ENCODE measurements at places on chromosomes 1 and 21.
A peak's percentile ranks its signal among the peaks of the same experiment; 100 is the strongest.

- no peak for DNase-seq
Observed at GRCh38 chr1:217388522-217389065, 242.3 kb downstream of the GPATCH2 start.

DNA sequence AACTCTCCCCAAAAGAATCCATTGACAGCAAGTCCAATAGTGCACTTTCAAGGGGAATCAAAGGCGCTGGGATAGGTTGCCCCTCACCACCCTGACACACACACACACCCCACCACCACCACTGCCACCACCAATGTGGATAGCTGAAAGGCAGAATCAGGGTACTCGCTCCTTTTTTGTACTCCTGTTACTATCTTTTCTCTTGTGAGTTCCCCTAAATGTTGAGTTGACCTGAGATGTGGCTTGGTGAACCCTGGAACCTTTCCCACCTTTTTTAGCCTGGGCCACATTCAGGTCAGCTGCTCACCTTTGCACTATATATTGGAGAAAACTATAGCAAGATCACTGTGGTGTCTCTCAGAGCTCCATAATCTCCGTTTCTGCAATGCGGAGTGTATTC is 3.9 kb downstream of the S100A8 start:
- DNase-seq: no peak

- DNase-seq: no peak
Observed at GRCh38 chr1:18794051-18794450, 65.4 kb downstream of the TAS1R2 start.

GRCh38 chr1:195899762-195900352 is 708.4 kb downstream of the KCNT2 start:
- no peak for DNase-seq

GRCh38 chr1:247500865-247501264 is 35.4 kb downstream of the OR2C3 start:
- DNase-seq: peak; percentile 62

- no peak for DNase-seq
Observed at GRCh38 chr1:25685211-25685750, 68.7 kb downstream of the MAN1C1 start.

DNA sequence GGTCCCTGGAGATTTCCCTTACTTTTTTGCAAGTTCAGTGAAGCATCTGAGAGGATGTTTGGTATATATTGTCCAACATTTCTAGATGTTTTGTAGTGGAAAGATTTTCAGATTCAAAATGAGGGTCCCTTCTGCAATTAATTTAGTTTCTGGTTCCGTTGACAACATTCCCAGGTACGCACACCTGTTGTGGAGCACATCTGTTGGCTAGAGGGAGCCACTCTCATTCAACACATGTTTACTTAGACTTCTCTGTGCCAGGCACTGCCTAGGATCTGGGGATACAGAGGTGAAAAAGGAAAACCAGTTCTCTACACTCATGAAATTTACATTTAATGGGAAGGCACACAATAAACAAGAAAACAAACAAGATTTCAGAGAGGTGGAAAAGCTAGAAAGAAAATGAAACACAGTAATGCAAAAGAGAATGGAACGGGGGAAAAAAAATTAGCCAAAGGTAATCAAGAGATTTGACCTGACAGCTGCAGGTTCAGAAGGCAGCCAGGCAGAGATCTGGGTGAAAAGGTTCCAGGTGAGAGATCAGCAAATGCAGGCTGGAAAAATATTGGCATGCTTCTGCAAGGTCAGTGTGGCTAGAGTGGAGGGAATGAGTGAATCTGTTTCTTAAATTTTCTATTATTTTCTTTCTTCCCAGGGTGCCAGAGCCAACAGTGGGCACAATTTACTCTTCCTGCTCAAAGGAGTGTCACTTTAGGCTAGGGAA is 48.4 kb upstream of the KAZN start:
- DNase-seq: no peak

DNA sequence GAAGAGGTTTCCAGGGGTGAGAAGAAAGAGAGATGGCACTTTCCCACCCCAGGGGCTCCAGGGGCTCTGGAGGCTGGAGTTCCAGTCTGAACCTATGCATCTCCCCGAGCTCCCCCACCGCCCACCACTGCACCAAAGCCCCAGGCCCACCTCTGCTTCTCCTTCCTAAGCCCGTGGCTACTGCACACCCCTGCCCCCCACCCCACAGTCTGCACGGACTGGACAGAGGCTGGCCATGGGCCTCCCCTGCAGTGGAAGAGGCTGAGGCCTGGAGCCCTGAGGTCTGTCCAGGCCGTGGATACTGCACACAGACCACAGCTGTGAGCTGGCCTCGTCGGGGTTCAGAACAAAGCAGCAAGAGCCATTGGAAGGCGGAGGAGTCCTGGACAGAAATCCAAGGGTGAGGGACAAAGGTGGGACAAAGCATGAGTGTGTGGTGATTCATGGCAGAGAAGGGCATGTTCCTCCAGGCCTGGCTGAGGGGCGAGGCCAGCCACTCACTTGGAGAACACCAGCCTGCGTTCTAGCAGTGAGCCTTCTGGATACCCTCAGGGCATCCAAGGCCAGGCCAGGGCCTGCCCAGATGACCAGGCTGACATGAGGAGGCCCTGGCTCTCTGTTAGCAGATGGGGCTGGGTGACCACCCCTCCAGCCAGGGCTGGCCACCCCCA is 244.8 kb upstream of the VAMP3 start:
- no peak for DNase-seq

- no peak for DNase-seq
Observed at GRCh38 chr1:189970331-189971230, 507.1 kb downstream of the BRINP3 start.

DNA sequence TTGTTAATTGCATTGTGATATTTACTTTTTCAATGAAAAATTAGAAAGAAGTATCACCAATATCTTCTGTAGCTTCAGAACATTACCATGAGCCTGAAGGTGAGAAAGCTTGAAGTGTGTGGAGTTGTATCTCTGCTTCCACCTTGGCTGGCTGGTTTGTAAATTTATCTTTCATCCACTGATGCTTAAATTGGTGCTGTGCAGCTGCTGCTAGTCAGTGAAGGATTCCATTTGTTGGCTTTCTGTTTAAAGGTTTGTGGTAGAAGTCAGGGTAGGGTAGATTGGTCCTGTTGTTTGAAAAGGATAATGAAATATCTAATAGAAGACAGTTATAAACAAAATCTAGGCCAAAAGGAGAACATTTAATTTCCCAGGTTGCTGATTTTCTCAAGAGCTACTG is 105.7 kb downstream of the C1orf21 start:
- DNase-seq: no peak

GRCh38 chr1:154574716-154575115 is 7.1 kb downstream of the CHRNB2 start:
- DNase-seq: no peak

DNA sequence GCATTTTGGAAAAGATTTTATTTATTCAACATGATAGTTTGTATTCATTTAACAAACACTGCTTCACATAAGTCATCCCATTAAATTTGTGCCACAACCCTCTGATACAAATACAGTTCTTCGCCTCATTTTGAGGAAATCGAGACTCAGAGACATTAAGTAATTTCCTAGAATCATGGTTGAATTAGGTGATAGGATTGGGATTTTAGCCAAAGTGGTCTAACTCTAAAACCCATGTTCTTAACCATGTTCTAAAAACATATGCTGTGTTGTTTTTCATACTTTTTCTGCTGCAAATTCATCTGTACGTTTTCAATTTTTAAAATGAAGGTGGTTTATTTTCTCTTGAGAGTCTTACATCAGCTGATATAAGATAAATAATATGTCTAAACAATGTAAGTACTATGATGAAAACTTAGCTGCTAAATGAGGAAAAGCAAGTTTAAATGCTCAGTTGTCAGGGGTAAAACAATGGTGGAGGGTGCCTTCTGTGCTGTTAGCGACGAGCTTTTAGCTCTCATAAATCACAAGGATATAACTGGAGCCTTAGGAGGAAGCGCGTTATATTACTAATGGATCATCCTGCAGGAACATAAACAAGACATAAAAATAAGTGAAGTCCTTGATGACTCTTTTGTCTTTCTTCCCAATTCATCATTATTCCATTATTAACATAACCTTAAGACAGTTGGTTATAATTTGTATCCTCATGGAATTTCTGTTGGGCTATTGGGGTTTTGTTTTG is 97.7 kb downstream of the CACHD1 start:
- no peak for DNase-seq

DNA sequence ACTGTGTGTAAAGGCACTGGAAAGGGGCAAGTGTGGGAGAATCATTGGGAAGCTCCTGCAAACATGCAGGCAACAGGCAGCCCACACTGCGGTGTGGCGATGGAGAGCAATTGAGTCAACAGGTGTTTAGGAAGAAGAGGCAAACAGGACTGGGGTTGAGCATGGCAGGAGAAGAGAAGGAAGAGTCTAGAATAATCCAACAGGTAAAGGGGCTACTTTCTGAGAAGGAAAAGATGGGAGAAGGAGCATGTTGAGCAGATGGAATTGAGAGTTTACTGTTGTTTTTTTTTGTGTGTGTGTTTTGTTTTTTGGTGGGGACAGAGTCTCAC is 4.2 kb downstream of the DOP1B start:
- DNase-seq: no peak

- no peak for DNase-seq
Observed at GRCh38 chr1:203479646-203480045, 4.0 kb downstream of the PRELP start.

GRCh38 chr1:80673935-80674597 is 1126.7 kb upstream of the ADGRL2 start:
- no peak for DNase-seq

DNA sequence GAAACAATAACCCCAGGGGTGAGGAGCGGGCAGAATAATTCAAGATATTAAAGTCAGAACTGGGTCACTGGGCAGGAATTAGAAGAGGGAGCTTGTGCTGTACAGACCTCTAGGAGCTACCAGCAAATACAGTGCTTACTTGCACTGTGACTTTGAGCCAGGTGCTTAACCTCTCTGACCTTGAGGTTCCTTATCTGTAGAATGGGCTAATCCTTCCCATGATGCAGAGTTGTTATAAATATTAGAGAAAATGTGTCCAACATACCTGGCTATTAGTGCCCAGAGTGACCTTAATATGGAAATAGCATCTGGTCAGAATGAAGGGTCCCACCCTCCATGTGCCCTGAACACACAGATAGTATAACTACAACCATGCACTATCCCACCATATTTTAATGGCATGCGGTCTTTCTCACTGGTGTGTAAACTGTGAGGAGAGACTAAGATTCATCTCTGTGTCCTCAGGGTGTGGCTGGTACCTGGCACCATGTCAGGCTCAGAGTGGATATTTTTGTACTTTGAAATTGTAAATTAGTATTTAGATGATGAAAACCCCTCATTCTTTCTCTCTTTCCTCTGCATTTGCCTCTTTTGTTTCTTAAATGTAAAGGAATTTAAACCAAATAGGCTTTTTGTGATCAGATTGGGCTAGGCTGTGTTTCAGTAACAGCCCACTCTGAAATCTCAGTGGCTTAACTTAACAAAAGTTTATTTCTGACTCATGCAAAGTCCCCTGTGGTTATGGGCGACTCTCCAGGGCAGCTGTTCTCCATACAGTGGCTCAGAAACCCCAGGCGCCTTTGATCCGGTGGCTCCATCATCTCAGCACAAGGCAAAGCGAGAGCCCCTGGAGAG is 60.0 kb upstream of the ROR1 start:
- DNase-seq: no peak

GRCh38 chr1:223142269-223142668 is 779 bp downstream of the TLR5 start:
- DNase-seq: no peak

GRCh38 chr1:187942986-187943385 is 1114.2 kb downstream of the PLA2G4A start:
- DNase-seq: no peak

GRCh38 chr1:84390226-84390625 is 8.1 kb upstream of the DNASE2B start:
- DNase-seq: peak; percentile 24

GRCh38 chr1:203041351-203041932 is 15.2 kb downstream of the PPFIA4 start:
- no peak for DNase-seq

DNA sequence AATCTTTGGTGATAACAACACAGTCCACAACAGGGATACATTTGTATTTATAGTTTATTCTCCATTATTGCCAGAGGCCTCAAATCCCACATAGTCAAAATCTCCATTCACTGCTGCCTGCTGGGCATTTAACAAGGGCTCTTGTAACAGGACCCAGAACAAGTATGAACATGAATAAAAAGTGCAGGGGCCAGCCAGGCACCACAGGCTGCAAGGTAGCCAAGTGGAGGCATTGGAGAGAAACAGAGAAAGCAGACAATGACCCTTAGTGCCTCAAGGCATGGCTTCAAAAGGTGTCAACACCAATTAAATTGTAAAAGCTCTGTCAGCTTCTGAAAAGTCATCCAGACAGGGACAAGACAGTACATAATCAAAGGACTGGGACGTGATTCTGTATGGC is 116.8 kb downstream of the ATP6V1G3 start:
- DNase-seq: no peak

Data from suppressor macrophage (primary cell).